Activated CD8-positive, alpha-beta T cell treated with anti-CD3 and anti-CD28 coated beads, Interleukin-2, amount 10 ng/mL, durations not matched to agents 7 days and 5 days (primary cell): ENCODE measurements at places on chromosomes 12 and 14.

DNA sequence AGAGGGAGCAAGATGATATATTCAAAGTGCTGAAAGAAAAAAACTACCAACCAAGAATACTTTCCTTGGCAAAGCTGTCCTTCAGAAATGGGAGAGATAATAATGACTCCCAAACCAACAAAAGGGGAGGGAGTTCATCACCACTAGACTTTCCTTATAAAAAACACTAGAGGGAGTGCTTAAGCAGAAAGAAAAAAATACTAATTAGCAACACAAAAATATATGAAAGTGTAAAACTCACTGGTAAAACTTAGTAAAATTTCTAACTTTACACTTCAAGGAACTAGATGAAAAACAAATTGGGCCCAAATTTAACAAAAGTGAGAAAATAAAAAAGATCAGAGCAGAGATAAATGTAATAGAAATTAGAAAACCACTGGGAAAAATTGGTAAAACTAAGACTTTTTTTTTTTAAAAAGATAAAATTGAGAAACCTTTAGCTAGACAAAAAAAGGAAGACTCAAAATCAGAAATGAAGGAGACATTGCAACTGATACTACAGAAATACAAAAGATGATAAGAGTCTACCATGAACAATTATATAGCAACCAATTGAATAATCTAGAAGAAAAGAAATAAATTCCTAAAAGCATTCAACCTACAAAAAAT lies 60.4 kb upstream of the FAR2 start:
- no peak for DNase-seq

- no peak for DNase-seq
These were observed 36.3 kb downstream of the ADGRD1 start for GRCh38 chr12:130990034-130990433.

DNA sequence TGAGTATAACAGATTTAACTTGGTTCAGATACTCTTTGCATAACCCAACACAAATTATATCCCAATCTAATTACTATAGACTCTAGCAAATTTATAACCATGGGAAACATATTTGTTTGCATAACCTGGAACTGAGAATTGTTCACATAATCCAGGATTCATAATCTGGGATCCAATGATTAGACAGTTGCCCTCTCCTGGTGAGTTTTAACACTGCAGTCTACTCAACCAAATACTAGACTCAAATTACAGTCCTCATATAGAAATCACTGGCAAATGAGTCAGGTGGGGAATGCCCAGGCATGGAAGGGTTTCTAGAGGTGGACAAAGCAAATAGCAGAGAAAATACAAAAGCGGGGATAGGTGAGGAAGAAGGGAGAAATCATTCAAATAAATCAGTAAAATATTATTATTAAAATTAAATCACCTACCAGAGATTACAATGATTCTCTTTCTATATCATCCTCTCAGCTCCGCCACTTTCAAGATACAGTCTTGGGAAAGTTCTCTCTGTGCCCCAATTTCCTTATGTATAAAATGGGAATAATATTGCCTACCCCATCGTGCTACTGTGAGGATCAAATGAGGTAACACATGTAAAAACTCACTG lies 9.4 kb downstream of the GCH1 start:
- peak; percentile 39 for DNase-seq

DNA sequence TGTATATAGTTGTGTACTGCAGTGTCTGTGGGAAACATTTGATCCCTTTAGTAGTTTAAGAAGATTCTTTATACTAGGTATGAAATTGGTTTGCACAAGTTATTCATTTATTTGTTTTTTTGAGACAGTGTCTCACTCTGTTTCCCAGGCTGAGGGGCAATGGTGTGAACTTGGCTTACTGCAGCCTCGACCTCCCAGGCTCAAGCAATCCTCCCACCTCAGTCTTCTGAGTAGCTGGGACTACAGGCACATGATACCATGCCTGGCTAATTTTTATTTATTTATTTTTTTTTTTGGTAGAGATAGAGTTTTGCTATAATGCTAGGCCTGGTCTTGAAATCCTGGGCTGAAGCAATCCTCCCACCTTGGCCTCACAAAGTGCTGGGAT lies 209.4 kb downstream of the RASSF9 start:
- no peak for DNase-seq

DNA sequence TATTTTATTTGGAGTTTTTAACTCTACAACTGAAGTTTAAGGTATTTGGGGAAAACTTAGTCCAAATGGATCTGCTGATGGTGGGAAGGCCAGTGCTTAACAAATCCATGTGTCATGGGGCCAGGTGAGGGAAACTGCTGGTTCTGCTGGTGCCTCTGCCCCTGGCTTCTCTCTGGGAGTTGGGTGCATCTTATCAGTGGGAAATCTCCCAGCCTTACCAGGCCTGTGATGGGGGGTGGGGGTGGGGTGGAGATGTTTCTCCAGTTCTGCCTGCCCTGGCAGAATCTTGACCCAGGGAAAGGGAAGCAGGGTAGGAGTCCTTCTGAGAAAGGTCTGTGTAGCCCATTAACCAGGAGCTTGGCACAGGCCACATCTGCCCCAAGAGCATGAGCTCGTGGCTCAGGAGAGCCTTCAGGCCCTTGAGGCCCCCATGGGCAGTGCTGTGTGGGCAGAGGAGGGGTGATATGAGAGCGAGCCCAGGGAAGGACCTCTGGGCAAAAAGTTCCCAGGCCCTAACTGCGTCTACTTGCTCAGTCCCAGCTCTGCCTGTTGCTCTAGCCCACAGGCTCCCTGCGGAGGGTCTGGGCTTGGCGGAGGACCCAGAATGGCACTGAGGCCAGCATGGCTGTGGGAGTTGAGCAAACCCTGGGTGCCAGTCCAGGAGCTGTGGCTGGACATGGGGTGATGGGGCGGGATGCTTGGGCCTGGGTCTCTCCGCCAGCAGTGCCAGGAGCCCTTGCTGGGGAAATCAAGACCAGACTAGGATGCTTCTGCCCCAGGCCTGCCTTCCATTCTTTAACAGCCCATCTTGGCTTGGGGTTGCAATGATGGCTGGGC lies 18.2 kb downstream of the VASH1 start:
- no peak for DNase-seq

DNA sequence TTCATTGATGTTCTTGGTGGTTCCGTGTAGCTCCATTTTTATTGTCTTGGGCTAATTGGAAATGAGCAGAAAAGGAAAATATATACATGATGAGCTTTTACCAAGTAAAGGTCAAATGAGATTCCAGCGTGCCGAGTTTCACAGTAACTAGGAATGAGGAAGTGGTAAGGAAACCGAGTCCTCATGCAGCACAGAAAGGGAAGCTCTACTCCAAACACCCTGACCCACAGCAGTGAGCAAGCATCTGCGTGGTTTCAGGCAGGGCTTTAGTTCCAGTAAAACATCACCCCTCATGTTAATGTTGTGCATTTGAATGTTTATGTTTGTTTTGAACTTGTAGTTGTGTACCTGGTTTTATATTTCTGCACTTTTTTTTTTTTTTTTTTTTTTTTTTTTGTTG lies 208.0 kb downstream of the SLC41A2 start:
- DNase-seq, result no peak

DNA sequence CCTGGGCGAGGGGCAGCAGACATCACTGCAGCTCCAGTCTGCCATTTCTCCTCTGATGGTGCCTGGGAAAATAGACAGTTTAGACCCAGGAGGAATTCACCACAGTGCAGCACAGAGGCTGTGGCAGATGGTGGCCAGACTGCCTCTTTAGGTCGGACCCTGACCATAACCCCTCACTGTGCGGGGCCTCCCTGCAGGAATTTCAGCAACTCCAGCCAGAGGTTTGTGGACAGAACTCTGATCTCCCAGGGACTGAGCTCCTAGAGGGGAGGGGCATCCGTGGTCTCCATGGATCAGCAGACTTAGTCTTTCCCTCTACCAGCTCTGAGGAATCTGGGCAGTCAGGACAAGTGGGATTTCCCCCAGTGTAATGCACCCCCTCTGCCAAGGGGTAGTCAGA lies 106.5 kb downstream of the ZC3H14 start:
- DNase-seq, result no peak

GRCh38 chr14:93701562-93701961 lies 86.7 kb downstream of the PRIMA1 start:
- DNase-seq, result no peak

DNA sequence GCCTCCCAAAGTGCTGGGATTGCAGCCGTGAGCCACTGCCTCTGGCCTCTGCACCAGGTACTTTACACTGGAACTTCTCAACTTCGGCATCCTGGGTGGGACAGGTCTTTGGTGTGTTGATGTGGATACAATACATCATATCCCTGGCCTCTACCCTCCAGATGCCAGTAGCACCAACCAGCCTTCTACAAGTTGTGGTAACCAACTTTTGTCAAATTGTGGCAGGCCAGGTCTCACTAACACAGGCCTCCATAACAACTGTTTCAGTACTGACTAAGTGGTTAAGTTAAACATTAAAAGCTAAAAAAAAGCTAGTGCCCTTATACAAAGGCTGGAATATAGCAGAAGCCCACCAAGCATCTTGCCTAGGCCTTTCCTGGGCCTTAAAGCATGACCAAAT lies 232.9 kb downstream of the PCNX1 start:
- DNase-seq, result no peak

DNA sequence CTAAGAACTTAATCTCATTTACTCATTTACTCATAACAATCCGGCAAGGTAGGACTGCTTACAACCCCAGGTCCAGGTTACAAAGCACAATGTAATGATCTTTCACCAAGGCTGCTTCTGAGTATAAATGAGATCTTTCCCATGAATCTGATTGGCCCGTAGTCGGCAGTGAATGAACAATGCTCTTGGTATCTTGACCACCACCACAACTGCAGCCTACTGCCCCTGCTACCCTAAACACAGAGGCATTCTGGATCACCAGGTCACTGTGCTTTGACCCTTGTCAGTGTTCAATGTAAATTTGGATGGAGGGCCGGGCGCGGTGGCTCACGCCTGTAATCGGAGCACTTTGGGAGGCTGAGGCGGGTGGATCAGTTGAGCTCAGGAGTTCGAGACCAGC lies 15.9 kb downstream of the FAM181A start:
- DNase-seq, result no peak

GRCh38 chr12:110224379-110225304 lies 56.4 kb upstream of the ATP2A2 start:
- no peak for DNase-seq

DNA sequence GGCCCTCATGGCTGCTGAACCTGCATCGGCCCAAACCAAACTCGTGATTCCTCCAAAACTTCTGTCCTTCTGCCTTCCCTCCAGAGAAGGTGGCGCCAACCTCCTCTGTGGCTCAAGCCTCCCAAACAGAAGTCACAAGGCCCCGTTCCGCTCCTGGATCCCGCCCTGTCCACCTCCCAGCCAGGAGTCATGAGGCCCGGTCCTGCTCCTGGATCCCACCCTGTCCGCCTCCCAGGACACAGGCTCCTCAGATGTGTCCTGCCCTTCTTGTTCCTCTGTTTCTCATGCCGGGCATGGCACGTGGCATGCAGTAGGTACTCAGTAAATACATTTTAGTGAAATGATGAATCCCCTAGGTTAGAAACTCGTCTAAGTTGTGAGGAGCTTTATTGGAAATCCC lies 94.2 kb upstream of the SFSWAP start:
- no peak for DNase-seq

GRCh38 chr14:68623307-68623706 lies 169.6 kb downstream of the ZFP36L1 start:
- no peak for DNase-seq

DNA sequence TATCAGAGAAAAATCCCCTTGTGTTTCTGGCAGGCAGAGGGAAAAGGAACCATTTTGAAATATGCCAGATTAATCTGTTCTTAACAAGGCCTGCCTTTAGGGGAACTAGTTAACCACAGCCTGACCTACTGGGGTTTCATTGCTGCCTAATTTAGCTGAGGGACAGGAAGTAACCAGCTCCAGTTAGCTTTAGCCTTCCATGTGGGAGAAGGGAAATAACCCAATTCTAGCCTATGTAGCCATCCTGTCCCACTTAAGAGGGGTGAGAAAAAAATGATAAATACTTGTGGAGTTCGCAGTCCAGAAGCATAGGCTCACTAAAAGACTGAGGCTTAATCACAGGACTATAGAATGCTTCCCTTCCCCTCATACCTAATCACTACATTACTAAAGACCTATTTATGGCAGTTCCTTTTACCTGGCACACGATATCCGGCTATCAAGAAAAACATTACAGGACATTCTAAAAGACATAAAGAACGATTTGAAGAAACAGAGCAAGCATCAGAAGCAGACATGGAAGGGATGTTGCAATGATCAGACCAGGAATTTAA lies 22.8 kb downstream of the COX8C start:
- no peak for DNase-seq

DNA sequence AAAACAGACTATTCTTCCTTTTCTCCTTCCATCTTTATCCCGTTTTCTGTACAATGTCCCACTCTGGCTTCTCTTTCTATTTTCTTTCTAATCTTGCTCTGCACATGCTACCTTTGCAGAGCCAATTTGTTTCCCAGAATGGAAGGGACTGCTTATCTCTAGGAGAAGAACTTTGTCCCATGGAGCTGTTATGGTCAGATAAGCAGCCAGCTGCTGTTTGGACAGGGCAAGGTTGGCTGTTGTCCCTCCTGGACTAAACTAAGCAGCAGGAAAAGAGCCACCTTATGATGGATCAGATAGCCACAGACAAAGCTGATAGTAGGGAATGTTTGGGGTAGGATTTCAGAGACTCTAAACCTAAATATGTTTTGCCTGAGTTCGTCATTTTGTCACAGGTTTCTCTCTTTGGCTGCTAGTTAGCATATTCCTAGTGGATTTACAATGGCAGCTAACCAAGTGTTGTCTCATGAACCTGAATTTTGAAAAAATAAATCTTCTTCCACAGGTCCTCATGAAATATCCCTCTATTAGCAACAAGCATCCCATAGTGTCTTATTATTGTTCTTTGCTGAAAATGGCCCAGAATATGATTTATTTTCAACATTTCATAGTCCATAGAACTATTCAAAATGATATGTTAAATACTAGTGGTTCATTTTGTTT lies 262.8 kb downstream of the SLC16A7 start:
- no peak for DNase-seq

DNA sequence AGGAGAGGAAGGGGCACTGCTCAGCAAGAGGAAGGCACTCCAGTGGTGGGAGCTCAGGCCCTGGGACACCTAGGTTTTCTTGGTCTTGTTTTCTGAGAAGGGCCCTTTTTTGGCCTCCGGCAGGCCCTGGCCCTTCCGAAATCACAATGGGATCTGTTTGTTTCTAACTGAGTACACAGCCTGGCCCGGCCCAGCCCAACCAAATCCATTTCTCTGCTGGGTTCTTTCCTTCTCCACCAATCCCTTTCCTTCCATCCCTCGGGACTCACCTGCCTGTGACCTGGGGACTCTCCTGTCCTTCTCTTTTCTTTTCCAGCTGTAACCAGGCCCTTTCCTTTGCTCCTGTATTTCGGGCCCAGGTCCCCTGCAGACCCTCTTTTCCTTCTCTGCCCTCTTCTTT lies 18.6 kb downstream of the TEAD4 start:
- no peak for DNase-seq
